Kidney capillary endothelial cell (primary cell): ENCODE measurements at places on chromosomes 13 and 19.

DNA sequence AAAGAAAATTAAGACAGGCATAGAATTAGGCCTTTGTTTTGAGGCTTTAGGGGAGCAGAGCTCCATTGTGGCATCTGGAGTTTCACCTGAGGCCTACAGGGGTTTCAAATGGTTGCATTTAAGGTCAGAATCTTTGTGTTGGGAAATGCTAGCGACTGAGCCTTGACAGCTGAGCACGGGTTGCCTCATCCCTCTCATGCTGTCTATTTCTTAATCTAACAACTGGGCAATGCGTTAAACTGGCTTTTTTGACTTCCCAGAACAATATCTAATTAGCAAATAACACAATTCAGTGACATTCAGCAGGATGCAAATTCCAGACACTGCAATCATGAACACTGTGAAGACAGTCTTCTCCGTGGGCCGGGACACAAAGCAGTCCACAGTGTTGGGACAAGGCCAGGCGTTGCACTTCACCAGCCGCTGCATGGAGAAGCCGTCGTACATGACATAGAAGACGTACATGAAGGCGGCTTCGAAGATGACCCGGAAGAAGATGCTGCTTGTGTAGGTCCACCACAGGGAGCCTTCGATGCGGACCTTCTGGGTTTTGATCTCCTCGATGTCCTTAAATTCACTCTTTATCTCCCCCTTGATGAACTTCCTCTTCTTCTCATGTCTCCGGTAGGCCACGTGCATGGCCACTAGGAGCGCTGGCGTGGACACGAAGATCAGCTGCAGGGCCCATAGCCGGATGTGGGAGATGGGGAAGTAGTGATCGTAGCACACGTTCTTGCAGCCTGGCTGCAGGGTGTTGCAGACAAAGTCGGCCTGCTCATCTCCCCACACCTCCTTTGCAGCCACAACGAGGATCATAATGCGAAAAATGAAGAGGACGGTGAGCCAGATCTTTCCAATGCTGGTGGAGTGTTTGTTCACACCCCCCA is 3.8 kb downstream of the GJB2 start:
- no peak for DNase-seq

DNA sequence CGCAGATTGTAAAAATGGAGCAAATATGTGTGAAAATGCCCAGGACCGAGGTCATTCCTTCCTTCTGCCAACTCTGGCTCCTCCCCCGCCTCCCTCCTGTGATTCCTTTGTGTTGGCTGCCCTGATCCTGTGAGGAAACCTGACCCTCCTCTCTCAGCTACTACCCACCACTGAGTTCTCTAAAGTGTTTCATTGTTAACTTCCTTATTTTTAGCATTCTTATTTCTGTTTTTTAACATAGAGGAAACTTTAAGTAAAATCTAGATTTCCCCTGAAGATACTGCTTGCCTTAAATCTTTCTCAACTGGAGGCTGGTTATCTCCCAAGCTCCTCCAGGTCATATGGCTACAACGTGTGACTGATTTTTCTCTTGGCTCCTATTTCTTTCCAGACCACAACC is 21.7 kb upstream of the FBXL3 start:
- DNase-seq, result no peak

- no peak for DNase-seq
Measured at GRCh38 chr13:27261396-27261795, 9.2 kb upstream of the RASL11A start.

DNA sequence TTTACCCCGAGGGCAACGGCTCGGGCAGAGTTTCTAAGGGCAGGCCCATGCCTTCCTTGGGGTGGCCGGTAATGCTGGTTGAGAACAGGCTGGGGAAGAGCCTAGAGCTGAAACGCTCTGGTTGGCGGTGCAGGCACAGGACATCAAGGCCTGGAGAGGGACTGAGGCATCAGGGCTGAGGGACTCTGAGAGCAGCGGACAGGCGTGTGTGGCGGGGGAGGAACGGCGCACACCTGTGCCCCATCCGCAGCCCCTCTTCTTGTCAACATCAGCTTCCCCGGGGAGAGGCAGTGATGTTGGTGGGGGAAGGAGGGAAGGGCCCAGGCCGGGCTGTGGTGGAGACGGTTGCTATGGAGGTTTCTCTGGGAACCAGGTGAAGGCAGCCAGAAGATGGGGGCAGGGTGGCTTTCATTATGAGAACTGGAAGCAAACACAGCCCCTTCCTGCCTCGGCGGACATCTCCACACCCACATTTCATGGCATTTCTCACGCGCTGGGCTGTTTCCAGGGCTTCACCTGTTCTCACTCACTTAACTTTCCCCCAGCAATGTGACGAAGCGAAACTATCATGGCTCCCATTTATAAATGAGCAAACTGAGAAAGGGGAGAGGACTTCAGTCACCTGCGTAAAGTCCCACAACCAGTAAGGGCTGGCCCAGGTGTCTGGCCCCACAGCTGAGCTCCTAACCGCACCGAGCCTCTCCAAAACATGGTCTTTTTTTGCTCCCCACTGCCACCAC is 8.2 kb upstream of the ATF5 start:
- no peak for DNase-seq

- DNase-seq, result no peak
Measured at GRCh38 chr19:58548859-58549663, 5.2 kb downstream of the TRIM28 start.

DNA sequence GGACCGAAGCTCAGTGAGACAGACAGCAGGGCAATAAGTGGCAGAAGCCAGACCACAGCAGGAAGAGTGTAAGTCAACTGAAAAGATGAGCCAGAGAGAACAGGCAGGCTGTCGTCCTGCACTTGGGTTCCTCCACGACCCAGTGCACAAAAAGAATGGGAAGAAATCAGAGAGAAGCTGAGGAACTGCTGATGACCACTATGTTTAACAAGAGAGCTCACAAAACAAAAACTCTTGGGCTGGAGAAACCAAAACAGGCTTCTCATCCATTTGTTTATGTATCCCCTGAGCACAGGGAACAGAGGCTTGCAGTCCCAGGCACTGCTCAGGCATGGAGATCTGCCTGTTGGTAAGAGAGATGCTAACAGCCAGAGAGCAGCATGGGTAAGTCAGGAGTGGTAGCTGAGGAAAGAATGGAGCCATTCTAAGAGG is 14.0 kb downstream of the AKAP8L start:
- no peak for DNase-seq

GRCh38 chr19:55623561-55623960 is 805 bp downstream of the ZNF784 start:
- DNase-seq, result no peak

DNA sequence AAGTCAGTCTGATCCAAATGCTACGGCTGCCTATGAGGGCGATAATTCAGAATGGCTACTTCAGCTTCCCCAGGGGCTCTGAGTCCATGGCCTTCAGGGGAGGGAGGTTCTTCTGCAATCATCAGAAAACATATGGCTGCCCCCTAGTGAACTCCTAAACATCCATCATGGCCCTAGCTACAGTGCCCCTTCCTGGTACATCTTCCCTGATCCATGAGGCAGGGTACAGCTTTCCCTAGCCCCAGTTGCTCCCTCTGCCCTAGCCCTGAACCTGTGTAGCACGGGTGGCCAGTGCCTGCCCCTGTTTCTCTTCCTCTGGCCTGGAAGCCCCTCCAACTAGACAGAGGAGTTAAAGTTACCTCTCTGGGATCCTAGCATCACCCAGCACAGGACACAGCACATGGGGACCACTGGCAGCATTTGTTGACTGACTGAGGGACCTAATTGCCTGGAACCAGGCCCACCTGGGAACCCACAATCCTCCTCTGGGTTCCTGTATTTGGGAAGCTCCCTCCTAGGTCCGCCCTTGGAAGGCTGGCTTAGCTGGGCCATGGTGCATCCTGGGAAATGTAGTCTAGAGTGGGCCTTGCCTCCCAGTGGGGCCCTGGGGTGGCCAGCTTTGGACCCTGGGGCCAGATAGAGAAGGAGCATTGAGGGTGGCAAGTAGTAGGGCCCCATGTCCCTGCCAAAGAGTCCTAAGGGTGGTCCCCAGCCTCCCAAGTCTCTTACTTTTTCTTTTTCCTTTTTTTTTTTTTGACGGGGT is 17.7 kb upstream of the SEMA6B start:
- DNase-seq, result no peak

DNA sequence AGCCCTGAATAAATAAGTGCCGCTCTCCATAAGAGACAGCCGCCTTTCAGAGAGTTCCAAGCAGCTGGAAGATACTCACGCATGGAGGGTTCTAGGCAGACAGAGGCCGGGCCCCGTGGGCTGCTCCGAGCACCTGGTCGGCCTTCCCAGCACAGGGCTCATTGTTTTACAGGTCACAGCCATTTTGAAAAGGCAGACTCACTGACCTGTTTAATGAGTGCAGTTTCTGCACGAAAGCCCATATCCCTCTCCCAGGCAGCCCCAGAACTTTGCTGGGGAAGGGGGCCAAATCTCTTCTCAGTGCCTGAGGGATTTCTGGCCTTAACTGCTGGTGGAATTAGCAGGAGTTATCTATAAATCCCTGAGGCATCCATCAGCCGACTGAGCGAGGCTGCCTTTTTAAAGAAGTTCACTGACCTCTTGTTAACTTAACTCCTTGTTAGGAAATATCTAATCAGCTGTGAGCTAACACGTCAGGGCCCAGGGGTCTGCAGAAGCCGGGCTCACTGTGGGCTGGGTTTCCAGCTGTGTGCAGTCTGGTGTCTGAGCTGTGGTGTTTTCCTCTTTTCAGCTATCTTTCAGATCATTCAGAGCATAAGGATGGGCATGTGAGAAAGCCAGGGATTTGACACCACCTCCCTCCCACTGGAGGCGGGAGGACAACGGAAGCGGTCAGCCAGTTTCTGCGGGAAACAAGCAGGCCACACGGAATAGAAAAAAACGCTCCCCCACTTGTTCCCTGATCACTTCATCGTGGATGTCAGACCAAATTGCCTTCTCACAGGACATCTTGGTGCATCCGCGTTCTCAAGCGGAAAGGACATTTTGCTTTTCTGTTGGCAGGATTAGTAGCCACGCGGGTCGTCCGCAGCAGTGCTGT is 23.3 kb downstream of the SERP2 start:
- no peak for DNase-seq

DNA sequence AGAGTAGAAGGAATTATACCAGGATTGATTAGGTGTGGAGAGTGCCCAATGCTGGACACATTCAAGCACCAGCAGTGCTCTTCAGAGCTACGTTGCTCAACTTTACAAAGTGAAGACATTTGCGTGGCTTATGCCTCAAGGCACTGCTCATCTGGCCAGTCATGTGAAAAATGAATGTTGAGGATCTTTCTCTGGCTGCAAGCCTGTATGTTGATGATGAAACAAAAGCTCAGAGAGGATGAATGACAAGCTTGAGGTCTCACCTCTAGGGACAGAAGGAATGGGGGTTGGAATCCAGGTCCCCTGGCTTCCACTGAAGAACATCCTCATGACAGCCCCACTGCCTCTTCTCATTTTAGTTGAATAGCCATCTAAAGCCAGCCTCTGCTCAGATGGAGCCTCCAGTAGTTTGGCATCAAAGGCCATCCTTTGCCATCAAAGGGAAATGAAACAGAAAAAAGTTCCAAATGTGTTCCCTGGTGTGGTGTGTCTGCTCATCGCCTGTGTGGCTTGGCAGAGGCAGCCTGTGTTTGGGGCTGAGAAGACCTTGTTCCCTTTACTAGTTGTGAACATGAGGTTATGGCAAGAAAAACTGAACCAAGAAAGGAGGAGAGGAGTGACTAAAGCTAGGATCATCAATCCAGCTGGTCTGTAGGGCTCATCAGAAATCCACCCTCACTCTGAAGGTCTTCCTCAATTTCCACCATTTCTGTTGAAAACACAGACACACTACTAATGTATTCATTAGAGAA is 114.0 kb upstream of the KL start:
- no peak for DNase-seq

DNA sequence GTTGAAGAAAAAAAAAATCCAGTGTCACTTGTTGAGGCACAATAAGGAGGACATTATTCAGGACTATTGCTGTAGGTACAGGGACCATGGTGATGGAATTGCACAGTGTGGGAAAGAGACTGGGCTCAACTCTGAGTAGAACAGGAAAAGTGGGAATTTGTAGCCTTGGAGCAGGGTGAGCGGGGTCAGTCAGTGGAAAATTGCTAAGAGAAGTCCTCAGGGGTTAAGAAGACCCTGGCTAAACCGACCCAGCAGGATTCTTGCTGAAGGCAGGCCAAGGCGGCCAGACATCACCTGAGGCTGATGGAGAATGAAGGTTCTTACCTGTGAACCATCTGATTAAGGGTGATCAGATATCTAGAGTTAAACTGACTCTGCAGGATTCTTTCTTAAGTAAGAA is 12.5 kb downstream of the LAIR2 start:
- no peak for DNase-seq

DNA sequence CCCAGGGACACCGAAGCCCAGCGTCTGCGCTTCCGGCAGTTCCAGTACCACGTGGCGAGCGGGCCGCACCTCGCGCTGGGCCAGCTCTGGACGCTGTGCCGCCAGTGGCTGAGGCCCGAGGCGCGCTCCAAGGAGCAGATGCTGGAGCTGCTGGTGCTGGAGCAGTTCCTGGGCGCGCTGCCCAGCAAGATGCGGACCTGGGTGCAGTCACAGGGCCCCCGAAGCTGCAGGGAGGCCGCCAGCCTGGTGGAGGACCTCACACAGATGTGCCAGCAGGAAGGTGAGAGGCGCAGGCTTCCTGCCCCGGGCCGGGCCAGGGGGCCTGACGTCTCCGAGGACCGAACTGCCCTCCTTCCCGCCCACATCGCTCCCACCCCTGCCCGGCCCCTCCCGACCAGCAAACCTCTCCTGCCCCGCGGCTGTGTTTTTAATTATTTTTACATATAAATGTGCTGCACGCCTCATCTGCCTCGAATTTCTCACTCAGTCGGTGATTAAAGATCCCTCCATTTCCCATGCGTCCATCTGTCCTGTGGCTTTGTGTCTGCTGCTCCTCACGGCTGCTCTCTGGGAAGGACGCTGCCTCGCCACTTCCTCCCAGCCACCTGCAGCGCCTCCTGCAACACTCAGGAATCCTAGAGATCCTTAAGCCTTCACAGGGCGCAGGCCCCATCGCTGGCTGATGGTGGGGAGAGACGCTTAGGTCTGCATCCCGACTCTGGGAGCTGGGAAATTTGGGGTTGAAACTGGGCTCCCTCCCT is 4.3 kb downstream of the ZSCAN1 start:
- DNase-seq, result no peak

GRCh38 chr19:49631014-49631588 is 8.8 kb downstream of the RRAS start:
- no peak for DNase-seq

GRCh38 chr19:41649827-41650226 is 23.0 kb upstream of the CEACAM4 start:
- DNase-seq, result no peak
